ENCODE measurements at places on chromosomes 6 and 20.
A peak's percentile ranks its signal among the peaks of the same experiment; 100 is the strongest.

- DNase-seq, result no peak
Observed at GRCh38 chr20:31818376-31818908, 714 bp upstream of the MYLK2 start.

- no peak for DNase-seq
Observed at GRCh38 chr20:1777476-1777820, 117.8 kb upstream of the SIRPA start.

DNA sequence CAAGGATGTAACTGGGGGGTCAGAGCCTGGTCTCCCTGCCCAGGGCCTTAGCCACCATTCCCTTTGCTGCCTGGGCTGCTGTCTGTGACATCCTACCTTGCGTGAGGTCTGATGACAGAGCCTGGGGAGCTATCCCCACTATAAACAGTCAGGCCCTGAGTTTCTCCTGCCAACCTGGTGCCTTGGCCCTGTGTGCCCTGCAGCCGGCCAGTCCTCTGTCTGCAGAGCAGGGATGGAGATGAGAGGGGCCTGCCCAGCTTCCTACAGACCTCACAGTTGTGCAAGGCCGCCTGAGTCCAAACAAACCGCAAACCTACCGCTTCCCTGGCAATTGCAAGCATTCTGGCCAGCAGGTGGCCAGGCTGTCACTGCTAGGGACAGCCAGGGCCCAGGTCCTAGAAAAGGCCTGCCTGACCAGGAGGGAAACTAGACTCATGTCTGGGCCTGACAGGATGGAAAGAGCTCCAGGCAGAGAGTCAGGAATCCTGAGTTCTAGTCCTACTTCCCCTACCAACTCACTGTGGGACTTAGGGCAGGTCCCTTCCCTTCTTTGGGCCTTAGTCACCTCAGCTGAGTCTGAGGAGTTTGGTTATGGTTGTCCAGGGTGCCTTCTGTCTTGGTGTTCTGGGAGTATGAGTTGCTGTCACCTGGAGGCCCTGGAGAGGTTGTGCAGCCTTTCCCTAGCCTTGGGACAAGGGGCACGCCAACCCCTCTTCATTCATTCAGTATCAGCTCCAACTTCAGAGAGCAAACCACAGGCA is 86.2 kb downstream of the VEGFA start:
- DNase-seq, result no peak

DNA sequence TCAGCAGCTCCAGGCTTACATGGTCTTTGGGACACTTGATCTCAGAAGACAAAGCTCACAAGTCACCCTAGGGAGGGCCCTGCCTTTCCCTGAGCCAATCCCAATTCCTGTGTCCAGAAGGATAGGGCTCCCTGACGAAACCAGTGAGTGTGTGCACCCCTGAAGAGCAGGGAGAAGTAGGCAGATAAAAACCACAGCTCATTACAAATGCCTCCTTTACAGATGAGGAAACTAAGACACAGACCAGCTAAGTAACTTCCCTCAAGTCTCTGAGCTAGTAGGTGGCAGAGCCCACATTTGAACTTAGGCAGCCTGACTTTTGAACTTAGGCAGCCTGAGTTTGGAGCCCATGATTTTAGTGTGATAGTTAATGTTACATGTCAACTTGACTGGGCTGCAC is 6.7 kb upstream of the ZFAND3 start:
- DNase-seq, result no peak

DNA sequence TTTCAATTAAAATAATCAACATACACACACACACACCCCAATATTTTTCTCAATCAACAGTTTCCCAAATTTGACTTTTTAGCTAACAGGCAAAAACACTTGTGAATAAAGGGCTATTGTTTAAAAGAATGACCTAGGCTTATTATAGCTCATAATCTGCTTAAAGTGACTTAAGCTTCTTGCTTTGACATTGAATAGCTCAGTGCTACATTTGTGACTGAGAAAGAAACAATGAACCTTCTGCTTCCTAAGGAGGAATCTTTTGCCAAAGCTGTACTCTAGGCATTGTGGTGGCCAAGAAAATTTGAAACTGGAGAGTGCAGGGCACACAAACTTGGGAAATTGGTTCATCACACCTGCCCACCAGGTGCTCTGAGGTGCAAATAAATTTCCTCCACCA is 282.0 kb downstream of the SYNE1 start:
- DNase-seq, result no peak

DNA sequence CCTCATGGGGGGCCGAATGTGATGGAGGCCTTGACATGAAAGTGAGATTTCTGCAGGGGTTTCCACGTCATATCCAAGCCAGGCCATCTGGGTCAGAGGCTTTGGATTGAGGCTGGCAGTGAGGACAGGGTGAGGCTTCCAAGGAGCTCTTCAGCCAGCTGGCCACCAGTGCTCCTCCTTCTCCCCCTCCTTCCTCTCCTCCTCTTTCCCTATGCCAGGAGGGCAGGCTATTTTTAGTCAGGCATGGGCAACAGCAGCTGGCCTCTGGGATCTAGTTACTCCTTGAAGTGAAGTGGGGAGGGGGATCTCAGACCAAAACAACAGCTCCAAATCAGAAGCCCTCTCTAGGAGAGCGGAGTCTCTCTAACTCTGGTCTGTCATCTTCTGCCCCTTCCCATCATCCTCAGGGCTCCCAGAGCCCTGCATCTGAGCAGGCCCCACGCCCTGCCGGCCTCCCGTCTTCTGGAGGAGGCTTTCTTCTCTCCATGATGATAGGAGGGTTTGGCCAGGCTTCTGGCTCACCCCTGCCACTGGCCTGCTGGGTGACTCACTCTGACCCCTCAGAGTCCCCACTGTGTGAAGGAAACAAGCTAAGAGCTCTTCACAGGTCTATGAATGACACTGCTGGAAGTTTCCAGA is 612 bp downstream of the TNNC2 start:
- DNase-seq, result no peak

GRCh38 chr6:111812060-111813038 is 60.9 kb downstream of the FYN start:
- no peak for DNase-seq

- DNase-seq, result no peak
Observed at GRCh38 chr6:124482071-124482491, 480.2 kb upstream of the RNF217 start.

DNA sequence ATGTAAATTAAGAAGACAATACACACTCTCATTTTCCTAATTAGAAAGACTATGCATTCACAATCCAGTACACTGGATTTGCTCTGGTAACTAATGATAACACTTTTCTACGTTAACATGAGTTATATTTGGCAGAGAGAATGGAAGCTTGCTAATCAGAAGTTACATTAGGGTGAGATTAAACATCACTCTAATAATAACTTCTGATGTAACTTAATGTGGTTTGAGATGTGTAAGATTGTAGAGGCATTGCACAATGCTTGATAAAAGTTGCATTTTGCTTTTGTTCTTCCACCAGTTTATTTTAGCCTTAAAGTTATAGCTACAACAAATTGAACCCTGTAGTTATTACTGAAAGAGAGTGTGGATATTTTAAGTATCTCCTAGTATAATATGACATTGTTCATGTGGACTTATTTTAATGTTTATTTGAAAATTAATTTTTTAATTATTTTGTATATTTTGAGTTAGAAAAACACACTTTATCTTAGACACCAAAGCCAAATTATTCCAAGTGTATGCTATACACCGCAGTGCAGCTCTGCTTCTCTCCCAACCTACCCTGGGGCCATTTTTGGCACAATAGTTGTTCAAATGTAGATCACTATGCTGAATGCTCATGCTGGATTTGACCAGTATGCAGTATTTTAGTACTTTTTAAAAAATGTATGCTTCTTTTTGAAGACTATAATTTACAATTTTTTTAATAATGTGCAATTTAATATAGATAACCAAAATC is 143.2 kb downstream of the SLC16A10 start:
- no peak for DNase-seq

DNA sequence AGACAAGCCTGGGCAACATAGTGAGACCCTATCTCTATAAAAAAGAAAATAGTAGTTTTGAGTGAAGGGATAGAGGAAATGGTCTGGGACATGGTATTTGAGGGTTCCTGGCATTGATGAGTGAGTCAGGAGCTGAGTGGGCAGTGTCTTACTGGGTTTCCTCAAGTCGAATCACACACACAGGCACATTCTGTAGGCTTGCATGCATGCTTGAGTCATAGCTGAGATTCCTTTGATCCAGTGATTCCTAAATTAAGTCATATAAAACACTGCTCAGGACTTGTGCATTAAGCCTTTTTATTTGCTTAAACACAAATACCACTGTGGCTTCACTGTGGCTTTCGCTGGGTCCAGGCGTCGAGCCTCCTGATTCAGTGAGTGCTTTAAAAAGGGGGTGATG is 71.8 kb upstream of the TMEM181 start:
- no peak for DNase-seq

GRCh38 chr6:34157236-34157830 is 11.4 kb upstream of the GRM4 start:
- no peak for DNase-seq

- DNase-seq, result peak; percentile 85
Observed at GRCh38 chr20:62642051-62642665, at the start of gene SLCO4A1. TSS of gene SLCO4A1 (plus strand) at chr20:62642503. CDS start at chr20:62656455, 13,952 bp downstream.

- DNase-seq, result no peak
Observed at GRCh38 chr20:41327178-41327577, 9.6 kb upstream of the ZHX3 start.

DNA sequence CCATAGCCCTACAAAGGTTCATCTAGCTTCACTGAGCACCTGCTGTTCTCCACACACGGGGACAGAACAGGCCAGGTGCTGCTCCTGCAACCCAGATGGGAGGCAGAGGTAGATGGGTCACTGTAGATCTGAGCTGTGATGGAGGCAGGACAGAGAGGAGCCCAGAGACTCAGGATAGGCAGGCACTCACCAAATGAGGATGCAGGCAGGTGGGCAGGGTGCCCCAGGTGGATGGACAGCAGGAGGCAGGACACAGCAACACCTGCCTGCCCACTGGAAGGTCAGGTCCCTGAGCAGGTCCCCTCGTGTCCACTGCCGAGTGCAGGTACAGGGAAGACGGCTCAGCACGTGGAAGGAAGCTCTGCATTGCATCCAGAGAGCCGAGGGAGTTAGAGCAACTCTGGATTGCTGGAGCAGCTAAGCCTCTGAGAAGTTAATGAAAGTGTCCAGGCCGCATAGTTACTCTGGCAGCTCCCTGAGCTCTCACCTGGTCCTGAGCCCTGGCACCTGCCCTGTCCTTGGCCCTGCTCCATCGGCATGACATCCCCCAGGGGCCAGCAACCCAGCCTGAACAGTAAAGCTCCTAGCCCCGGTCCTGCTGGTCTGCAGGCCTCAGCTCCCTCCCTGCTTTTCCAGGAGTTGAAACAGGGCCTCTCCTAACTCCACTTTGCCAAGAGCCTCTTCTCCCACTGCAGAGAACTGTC is 4.9 kb upstream of the YTHDF1 start:
- no peak for DNase-seq

GRCh38 chr20:3082306-3082951 is 2.1 kb downstream of the AVP start:
- DNase-seq, result no peak

DNA sequence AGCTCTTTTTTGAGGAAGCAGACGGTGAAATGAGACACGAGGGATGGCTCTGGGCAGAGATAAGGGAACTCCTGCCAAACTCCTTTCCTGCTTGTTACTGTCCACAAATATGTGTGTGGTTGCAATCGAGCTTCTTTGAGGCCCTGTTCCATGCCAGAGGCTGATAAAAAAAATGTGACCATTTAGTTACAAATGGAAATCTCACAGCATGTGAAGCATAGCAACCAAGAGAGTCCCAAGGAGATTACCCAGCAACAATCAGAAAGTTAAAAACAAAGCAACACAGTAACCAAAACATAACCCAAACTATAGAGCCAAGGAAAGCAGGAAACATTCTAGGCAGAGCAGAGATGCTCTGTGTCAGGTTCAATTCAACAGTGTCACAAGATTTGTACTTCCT is 35.4 kb upstream of the HMGN3 start:
- DNase-seq, result no peak

DNA sequence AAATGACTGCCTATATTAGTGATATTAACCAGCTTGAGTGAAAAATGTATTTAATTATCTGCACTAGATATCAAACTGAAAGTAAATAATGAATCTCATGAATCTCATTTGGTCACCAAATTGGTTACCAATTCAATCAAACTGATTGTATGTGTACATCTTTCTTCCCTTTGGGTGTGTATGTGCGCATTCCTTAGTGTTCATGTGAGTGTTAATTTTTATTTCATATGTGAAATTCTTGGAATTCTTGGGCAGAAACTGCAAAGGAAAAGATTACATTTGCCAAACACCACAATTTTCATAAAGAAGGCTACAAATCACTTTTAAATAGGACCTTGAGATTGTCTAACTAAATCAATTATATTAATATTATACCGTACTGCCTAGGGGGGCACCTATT is 648.4 kb upstream of the MARCKS start:
- no peak for DNase-seq

- DNase-seq, result no peak
Observed at GRCh38 chr6:104613416-104614001, 246.2 kb downstream of the HACE1 start.

DNA sequence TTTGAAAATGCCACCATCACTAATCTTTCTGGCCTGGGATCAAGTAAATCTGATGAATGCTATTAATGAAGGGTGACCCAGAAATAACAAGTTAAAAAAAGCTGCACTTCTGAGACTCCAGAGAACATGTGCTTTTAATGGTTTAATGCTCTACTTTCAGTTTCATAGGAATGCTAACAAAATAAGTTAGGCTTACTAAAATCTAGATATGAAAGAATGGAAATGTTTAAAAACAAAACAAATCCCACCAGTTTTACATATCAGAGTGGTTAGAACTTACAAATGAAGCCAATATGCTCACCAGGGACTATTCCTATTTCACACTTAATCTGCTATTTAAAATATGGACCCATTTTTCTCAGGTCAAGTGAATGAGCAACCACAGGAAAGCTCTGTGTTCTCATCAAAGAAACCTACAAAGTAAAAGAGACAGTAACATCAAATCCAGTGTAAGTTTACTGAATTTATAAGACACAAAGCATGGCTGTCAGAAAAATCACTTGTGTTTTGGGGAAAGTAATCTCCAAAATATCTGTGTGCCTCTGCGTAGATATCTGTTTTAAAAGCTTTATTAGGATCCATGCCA is 40.3 kb downstream of the FYN start:
- DNase-seq, result no peak

- DNase-seq, result no peak
Observed at GRCh38 chr20:20896606-20897005, 184.2 kb upstream of the RALGAPA2 start.

DNA sequence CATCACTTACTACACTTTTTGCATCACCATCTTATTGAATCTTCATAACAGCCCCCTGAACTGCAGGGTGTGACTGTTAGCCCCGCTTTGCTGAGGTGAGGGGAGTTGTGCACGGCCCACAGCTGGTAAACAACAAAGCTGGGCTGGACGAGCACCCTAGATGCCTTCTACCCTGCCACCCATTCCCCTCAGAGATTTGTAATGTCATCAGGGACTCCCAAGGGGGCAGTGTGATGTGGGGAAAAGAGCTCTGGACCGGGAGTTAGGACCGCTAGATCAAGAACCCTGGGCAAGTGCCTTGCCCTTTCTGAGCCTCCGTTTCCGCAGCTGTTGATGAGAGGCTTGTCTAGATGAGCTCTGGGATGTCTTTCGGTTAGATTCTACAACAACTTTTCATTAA is 20.9 kb downstream of the PKIG start:
- DNase-seq, result no peak

Data from T-cell (primary cell).